D341Med (cell line): ENCODE measurements at places on chromosomes 11 and 22.

DNA sequence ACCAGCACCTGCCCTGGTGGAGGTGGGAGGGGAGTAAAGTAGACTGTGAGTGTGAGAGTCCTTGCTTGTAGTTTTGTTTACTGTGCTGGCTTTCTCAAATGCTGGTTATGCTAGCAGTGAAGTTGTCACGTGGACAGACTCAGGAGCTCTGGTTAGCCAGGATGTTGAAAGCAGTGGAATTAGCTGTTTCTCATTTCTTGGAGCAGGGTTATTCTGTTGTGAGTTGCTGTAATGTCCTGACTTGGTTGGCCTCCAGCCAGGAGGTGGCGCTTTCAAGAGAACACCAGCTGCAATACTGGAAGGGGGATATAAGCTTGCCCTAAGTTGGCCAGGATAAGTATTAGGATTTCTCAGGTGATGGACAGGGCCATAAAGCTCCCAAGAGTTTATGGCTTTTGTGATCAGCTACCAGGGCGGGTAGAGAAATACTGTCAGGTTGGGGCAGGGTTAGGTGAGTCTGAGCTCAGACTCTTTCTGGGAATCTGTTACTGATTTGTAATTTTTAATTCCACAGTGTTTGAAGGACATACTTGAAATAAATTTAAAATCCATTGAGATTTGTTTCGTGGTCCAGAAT lies 13.7 kb downstream of the CYP2D6 start:
- no peak for DNase-seq

GRCh38 chr22:37633089-37633624 lies 6.3 kb upstream of the SH3BP1 start:
- no peak for DNase-seq

- no peak for DNase-seq
Measured at GRCh38 chr22:25437414-25438160, 126.9 kb upstream of the GRK3 start.

- DNase-seq = no peak
Measured at GRCh38 chr11:8728563-8728962, 46.0 kb downstream of the RPL27A start.
